Stimulated activated CD8-positive, alpha-beta memory T cell treated with anti-CD3 and anti-CD28 coated beads, Interleukin-15, amount 100 ng/mL, for 4 hours (primary cell): ENCODE measurements at places on chromosomes 5 and 9.

DNA sequence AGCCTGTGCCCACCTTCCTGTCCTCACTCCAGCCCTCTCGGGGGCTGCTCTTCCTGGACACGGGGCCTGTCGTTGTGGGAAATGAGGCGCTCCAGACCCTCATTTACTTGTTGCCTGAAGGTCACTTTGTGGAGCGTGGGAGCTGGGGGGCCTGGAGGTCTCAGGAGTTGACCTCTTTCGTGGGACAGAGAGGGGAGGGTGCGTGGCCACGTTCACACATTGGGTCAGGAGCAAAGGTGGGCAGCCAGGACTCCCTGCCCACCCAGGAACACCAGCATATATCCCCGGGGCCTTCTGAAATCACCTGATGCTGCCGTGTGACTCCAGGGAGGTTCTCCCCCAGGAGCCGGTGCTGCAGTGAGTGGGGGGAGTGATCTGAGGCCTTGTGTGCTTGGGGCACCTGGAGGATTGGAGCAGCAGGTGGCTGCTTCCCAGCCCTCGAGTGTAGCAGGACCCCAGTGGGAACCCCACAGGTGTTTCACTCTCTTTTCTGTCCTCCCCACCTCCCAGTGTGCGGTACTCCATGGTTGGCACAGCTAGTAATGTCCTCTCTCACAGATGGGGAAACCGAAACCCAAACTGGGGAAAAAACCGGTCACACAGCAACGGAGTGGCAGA, 20.3 kb downstream of the NCS1 start:
- DNase-seq: no peak

- DNase-seq: no peak
Measured at GRCh38 chr9:98778251-98778650, 18.1 kb downstream of the ANKS6 start.

GRCh38 chr5:100898504-100899346, 4.4 kb downstream of the ST8SIA4 start:
- no peak for DNase-seq

- no peak for DNase-seq
Measured at GRCh38 chr5:92838253-92838652, 742.8 kb downstream of the NR2F1-AS1 start.

DNA sequence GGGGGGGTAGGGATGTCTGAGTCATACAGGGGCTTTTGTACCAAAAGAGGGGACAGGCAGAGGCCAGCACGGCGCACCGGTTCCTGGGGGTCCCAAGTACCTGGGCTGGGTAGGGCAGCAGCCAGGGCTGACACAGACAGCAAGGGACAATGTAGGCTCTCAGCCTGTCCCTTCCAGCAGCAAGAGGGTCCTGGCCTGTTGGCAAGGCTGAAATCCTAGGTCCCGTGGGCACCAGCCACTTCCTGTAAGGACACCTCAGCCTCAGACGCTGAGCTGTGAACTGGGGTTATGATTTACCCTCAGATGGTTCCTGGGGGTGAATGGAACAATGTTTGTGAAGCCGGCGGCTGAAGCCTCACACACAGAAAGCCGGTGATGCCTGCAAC, 41.3 kb downstream of the NACC2 start:
- DNase-seq: no peak

DNA sequence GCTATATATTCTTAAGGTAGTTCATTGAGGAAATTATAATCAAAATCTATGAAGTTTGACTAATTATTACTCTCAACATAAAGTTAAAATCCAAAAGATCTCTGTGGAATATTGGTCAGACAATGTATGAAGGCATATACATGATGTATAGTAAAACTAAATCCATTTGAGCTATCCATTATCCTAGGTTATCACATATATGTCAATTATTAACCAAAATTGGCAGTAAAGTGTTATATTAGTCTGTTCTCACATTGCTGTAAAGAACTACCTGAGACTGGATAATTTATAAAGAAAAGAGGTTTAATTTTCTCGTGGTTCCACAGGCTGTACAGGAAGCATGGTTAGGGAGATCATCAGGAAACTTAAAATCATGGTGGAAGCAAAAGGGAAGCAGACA, 511.7 kb upstream of the SGCD start:
- DNase-seq: no peak

DNA sequence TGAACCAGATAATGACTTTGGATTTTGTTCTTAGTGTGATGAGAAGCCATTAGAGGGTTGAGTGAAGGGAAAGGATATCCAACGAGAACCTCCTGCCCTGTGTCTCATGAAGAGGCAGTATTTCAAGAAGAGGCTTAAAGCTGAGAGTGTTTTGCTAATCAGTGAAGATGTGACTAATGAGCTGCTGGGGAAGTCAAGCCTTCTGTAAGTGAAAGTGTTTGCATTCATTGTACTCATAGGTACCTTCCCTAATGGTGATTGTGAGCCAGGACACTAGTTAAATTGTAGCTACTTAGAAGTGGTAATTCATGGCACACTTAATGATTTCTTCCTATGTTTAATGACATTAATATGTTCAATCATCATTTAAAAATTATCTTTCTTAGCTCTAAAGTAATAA, 23.7 kb downstream of the PIP5K1B start:
- no peak for DNase-seq

DNA sequence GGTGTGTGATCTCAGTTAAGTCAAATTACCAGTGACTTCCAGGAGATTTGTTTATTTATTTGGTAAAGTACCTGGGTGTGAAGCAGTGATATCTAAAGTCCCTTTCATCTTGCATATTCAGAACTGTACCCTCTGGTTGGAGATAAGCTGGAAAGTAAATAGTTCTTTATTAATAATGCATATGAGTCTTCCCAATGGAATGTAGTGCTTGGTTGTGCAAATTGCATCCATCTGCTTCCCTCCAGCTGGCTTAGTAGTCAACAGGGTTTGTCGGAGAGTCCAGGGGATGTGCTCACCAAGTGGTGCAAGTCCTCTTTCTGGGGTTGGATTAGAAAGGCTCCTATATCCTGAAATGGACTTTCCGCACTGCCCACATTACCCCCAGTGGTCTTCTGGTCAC, 42.0 kb downstream of the TRPM3 start:
- DNase-seq: no peak

DNA sequence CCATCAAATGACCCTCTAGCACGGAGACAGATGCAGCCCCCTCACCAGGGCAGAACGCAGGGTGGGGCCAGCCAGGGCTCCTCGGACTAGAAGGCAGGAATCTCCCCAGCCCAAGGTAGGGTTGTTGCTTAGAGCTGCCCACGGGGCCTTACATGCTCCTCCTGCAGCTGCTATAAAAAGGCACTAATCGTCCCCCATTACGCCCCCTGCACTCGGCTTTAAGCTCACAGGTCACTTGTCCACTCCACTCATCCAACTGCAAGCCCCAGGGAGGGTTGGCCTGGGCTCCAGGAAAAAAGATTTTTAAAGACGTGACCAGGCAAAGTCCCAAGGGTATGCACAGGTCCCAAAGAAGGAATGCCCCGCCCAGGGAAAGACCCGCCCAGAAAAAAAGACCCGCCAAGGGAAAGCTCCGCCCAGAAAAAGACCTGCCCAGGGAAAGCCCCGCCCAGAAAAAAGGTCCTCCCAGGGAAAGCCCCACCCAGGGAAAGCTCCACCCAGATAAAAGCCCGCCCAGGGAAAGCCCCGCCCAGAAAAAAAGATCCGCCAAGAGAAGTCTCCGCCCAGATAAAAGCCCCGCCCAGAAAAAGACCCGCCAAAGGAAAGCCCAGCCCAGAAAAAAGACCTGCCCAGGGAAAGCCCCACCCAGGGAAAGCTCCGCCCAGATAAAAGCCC, 11.1 kb downstream of the GRIN1 start:
- DNase-seq: no peak

DNA sequence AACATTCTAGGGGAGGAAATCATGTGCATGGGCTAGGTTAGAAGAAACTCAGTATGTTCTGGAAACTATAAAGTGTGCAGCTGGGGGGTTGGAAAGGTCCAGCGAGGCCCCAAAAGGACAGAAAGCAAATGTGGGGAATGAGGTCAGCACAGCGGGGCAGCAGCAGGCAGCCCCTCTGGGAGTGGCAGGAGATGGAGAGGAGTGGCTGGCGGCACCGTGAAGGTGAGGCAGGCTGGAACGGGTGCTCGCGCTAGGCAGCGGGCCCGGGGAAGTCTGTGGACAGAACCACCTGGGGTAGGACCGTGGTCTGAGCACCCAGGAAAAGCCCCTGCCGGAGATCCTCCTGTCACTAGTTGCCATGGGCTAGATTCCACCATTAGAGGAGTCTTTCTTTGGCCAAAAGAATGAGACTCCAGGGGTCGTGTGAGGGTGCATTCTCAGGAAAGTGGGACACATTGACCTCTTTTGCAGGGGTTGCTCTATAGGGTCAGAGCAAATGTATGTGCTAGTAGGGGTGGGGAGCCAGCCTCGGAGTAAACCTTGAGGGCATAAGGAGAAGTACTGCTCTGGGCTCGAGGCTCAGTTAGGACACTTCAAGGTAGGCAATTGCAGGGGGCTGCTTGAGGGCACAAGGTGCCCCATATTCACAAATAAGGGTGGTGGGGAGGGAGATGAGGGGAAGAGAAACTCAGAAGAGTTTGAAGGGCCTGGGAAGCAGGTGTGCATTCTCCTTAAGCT, 61.2 kb downstream of the IL6ST start:
- no peak for DNase-seq

- DNase-seq: no peak
Measured at GRCh38 chr5:131413605-131414559, 150.0 kb downstream of the CDC42SE2 start.

DNA sequence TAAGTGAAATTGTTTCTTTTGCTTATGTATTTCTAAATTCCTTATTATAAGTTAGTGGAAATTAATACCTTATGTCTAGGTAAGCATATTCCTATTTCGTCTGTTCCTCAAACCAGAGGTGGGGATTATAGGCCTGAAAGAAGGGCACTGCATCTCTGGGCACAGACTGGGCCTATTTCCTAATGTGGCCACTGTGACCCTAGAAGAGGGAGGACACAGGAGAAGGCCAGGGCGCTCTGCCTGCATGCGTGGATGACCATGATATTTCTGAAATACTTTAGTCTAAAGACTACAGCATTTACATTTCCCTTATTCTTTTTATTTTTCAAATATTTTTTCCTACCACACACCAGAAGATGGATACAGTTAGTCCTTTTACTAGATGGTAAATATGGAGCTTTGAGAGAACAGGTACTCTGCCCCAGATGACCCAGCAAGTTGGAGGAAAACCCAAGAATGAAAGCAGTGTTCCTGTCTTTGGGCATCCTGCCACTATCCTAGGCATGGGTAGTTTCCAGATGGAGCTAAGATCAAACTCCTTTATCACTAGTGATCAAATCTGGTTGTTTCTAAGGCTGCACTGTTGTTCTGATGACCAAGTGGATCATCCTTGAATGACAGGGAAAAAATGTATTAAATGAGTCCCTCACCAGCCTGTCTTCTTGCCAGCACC, 27.8 kb downstream of the RUSC2 start:
- DNase-seq: no peak

GRCh38 chr9:121827251-121827967, 176.0 kb downstream of the DAB2IP start:
- DNase-seq: no peak

DNA sequence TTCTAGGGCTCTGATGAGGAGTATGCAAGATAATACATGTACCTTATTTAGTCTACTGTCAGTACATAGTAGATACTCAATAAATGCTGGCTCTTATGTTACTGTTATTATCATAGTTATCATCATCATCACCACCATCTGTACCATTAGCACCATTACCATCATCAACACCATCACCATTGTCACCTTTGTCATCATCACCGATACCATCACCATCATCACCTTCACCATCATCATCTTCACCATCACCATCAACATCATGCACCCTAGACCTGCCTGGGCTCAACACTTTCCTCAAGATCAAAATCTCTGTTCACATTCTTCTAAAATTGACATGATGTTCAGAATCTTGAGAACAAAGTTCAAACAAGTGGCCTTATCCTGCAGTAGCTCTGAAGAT, 126.2 kb upstream of the PANK3 start:
- no peak for DNase-seq

DNA sequence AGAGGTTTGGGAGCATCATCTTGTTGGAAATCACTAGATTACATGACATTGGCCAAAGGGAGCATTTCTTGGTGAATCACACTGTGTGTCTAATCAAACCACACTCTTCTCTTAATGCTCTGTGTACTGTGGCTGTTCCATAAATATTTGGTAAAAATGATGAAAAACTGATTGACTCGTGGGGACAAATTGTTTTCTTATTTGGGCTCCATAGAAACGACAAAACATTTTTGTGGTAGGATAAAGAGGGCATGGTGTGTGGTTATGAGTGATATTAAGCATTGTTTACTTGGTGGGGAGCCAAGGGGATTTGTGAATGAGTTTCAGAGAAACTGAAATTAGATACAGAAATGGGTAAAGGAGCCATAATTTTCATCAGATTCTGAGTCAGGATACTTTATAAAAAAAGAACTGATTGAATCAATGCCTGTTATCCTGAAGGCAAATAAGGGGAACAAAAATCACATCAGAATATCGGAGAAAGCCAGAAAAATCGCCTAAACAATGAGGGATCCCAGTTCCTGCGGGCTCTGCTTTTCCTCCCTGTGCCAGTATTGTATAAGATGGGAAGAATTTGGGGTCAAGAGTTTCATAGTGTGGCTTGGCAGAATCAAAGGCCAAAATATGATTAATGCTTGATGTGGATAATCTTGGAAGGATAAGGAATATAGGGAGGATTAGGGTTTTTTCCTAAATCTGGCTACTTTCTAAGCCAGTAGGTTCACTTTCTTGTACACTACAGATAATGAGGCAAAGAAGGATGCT, 33.3 kb downstream of the FBXL7 start:
- no peak for DNase-seq

DNA sequence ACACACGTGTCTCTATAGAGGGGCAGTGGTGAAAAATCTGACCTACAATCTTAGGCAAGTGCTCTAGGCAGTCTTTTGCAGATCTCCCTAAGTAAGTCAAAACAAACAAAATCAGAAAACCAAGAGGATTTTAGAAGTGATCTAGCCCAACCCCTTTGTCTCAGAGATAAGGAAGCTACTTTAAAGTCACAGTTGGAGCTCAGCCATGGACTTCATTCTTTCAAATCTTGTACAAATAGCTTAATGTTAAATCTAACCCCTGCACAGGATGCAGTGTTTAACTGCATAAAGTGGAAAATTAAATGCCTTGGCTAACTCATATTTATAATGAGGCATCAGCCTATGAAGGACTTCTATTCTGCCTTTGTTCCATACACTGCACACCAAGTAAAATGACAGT, 135.1 kb upstream of the RFX3 start:
- no peak for DNase-seq

DNA sequence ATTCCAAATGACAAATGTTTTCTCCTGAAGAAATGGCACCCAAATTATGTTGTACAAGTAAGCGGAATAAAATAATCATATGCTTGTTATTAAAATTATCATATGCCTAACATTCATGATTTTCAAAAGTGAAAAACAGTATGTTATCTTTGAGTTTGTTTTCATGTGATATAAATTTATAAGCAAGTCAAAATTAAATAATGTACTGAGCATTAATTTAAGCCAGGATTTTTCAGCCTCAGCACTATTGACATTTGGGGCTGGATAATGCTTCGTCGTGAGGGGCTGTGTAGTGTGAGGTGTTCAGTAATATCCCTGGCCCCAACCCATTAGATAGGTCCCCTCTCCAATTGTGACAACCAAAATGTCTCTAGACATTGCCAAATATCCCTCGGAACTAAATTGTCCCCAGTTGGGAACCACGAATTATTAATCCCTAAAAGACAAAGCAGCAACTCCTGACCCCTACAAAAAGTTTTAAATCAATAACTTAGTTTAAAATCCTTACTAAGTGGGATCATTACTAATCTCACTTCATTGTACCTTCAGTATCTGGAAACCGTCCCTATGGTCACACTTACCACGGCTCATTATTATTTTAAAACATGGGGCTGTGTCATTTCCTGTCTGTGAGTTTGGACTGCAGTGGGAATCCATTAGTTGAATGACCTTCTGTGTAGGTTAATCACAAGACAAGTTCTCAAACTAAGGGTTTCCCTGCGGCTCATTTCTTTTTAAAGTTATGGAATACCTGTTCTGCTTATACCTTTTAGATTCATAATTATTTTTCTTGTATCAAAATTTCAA, 1.3 kb upstream of the NNT start:
- DNase-seq: no peak
